ENCODE measurements at places on chromosomes 4 and X. TPM values are rescaled to one million over a fixed set of nuclear protein-coding genes. Genes with fewer than 3 reads are reported as not detected.

Gene RHOXF1
- not detected for total RNA-seq

Gene GLOD5
- not detected for total RNA-seq

GRCh38 chrX:19578956-19579355 is 63.6 kb upstream of the MAP3K15 start:
- H3K27me3 ChIP-seq = no peaks in the 10 kb centered on the region
- DNase-seq = no peak
- H3K4me1 ChIP-seq = no peaks in the 10 kb centered on the region
- H3K4me3 ChIP-seq = no peak overlapping the region
- H3K36me3 ChIP-seq = no peaks in the 10 kb centered on the region

DNA sequence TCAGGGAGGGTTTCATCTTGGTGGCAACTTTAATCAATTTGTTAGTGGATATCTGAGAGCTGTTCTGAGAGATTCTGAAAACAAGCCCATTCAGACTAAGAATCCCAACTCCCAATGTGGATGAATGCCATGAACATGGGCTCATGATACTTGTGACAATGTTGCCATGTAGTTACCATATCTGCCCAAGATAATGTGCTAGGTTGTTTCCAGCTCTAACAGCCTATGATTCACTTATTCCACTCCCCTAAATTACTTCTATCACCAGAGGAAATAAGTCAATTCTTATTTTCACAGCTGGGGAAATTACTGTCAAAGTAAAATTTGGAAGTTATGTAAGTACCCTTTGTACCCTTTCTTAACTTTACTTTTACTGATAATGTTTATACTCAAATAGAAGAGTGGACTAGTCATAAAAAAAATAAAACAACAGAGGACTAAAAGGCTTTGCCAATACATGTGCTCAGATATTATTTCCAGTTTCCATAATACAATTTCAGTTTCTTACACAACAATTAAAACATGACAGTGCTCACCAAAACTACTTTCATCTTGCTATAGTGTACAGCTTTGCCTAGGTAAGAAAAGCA is 1101.7 kb upstream of the INTU start:
- no peaks in the 10 kb centered on the region for H3K4me1 ChIP-seq
- H3K36me3 ChIP-seq = no peaks in the 10 kb centered on the region
- no peak for DNase-seq

- no peak overlapping the region for H3K27ac ChIP-seq
- no peak overlapping the region for H3K4me3 ChIP-seq
- peaks cover 65% of the 10 kb centered on the region for H3K4me1 ChIP-seq
- H3K27me3 ChIP-seq = no peaks in the 10 kb centered on the region
- no peak for DNase-seq
- no peaks in the 10 kb centered on the region for H3K36me3 ChIP-seq
Measured at GRCh38 chr4:184442314-184442635, 32.1 kb downstream of the IRF2 start.

Gene NLRP2B
- total RNA-seq = not detected

- no peaks in the 10 kb centered on the region for H3K4me1 ChIP-seq
- no peaks in the 10 kb centered on the region for H3K36me3 ChIP-seq
- no peaks in the 10 kb centered on the region for H3K27me3 ChIP-seq
- no peak for DNase-seq
- H3K4me3 ChIP-seq = no peak overlapping the region
Measured at GRCh38 chrX:120735966-120736365, 106.1 kb upstream of the C1GALT1C1 start.

Gene GC
- total RNA-seq = not detected

Gene FAT4
- total RNA-seq = 9.8 TPM

DNA sequence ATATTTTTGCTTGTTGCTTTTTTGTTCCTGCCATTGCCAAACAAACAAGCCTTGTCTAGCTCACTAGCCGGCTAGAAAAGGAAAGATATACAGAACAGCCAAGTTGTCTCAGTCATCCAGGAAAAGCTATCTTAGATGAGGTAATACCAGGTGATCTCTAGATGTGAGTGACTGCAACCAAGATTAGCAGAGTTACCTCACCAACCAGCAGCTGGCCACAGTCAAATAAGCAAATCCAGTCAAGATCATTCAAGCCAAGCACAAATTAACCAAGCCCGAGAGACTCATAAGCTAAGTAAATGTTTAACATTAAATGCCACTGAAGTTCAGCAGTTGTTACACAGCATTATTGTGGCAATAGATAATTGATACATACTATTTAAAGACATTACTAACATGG is 108.6 kb downstream of the CENPC start:
- no peaks in the 10 kb centered on the region for H3K36me3 ChIP-seq
- H3K4me1 ChIP-seq = no peaks in the 10 kb centered on the region
- H3K4me3 ChIP-seq = no peak overlapping the region
- no peak overlapping the region for H3K27ac ChIP-seq
- H3K27me3 ChIP-seq = no peaks in the 10 kb centered on the region
- DNase-seq = no peak

GRCh38 chr4:105461621-105462382 is 12.1 kb downstream of the PPA2 start:
- no peak overlapping the region for H3K4me3 ChIP-seq
- no peaks in the 10 kb centered on the region for H3K4me1 ChIP-seq
- H3K27ac ChIP-seq = no peak overlapping the region
- H3K36me3 ChIP-seq = no peaks in the 10 kb centered on the region
- no peak for DNase-seq

Gene TLR3
- total RNA-seq = 10.6 TPM

- DNase-seq = no peak
- no peaks in the 10 kb centered on the region for H3K36me3 ChIP-seq
- no peak overlapping the region for H3K4me3 ChIP-seq
- no peaks in the 10 kb centered on the region for H3K27me3 ChIP-seq
Measured at GRCh38 chrX:123422875-123423274, 238.8 kb downstream of the GRIA3 start.

Gene GUCY1A1
- total RNA-seq = 21.6 TPM

GRCh38 chr4:11218692-11219091 is 210.0 kb downstream of the HS3ST1 start:
- no peak overlapping the region for H3K4me3 ChIP-seq
- H3K36me3 ChIP-seq = no peaks in the 10 kb centered on the region
- no peak overlapping the region for H3K27ac ChIP-seq
- no peaks in the 10 kb centered on the region for H3K4me1 ChIP-seq

Gene PDGFRA
- 141 TPM for total RNA-seq

DNA sequence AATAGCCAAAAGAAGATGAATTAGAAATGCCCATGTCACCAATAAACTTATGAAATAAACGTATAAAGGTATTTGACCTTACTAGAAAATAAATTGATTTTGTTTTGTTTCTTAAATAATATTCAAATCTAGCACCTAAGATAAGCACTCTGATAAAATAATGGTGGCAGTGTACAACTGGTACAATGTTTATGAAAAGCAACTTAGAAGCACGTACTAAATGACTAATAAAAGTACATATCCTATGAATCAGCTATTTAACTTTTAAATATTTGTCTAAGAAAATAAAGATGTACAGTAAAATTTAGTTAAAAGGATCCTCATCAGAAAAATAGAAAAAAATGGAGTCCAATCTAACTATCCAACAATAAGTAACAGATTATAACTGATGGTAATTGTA is 6.7 kb downstream of the MANBA start:
- H3K27me3 ChIP-seq = no peaks in the 10 kb centered on the region
- peaks cover 3% of the 10 kb centered on the region for H3K4me1 ChIP-seq
- no peak overlapping the region for H3K4me3 ChIP-seq
- no peak for DNase-seq
- no peaks in the 10 kb centered on the region for H3K36me3 ChIP-seq

DNA sequence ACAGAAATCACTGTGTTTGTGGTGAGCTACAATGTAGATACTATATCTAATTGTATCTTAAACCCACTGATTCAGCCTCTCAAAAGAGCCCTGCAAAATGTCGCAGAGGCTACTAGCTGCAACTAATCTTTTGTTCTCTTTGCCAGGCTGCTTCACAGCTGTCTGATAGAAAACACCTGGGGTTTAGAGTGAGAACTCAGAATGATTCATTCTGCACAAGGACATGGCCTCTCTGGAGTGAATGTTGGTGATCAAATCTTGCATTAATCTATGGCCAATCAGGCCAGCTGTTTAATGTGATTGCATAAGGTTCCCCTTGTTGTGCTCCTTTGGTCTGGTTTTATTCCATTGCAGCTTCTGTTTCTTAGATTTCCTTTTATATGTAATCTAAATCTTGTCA is 100.3 kb downstream of the EMCN start:
- no peak overlapping the region for H3K4me3 ChIP-seq
- H3K36me3 ChIP-seq = no peaks in the 10 kb centered on the region
- DNase-seq = no peak
- no peak overlapping the region for H3K27ac ChIP-seq

Gene PAGE4
- not detected for total RNA-seq

Gene MGST2
- 78.3 TPM for total RNA-seq

- no peaks in the 10 kb centered on the region for H3K36me3 ChIP-seq
- H3K4me1 ChIP-seq = no peaks in the 10 kb centered on the region
- H3K27ac ChIP-seq = no peak overlapping the region
- H3K4me3 ChIP-seq = no peak overlapping the region
- DNase-seq = no peak
Measured at GRCh38 chr4:22635692-22636091, 57.0 kb upstream of the GBA3 start.

- no peak for DNase-seq
- H3K27me3 ChIP-seq = no peaks in the 10 kb centered on the region
- no peaks in the 10 kb centered on the region for H3K36me3 ChIP-seq
- H3K4me1 ChIP-seq = no peaks in the 10 kb centered on the region
- H3K4me3 ChIP-seq = no peak overlapping the region
- H3K27ac ChIP-seq = no peak overlapping the region
Measured at GRCh38 chr4:109754093-109754857, 24.4 kb upstream of the PLA2G12A start.

Gene HTN3
- total RNA-seq = not detected

Gene GDPD2
- not detected for total RNA-seq

Gene NRK
- 0.49 TPM for total RNA-seq

DNA sequence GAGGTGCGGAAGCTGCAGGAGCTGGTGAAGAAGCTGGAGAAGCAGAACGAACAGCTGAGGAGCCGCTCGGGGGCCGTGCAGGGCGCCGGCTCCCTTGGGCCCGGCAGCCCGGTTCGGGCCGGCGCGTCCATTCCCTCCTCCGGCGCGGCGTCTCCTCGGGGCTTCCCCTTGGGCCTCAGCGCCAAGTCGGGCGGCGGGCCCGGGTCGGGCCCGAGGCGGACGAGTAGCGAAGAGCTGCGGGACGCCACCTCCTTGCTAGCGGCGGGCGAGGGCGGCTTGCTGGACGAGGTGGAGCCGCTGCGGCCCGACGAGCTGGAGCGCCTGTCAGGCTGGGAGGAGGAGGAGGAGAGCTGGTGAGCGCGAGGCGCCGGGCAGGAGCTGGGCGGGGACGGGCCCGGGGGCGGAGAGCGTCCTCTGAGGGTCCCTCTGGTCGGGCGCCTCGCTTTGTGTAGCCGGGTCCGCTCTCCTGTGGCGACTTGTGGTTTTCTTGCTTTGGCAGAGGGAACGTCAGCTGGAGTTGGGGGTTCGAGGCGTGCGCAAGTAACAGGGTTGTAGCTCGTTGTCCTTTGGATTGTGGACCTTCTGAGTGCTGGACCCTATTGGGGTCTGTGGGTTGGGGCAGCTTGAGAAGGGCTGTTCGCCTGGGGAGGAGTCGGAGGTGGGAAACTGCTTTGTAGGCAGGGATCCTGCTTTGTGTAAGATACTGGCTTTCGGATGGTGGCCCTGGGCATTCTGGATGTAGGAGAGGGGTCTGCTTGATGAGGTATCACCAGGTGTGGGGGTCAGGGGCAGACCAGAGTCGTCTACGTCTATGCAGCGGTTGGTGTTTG is 662 bp downstream of the SLAIN2 start:
- no peak for DNase-seq
- peak overlapping the region; percentile 99 for H3K27ac ChIP-seq
- peaks cover 59% of the 10 kb centered on the region for H3K4me1 ChIP-seq
- H3K27me3 ChIP-seq = no peaks in the 10 kb centered on the region

Gene CT45A5
- not detected for total RNA-seq

- DNase-seq = no peak
- H3K36me3 ChIP-seq = no peaks in the 10 kb centered on the region
- H3K27me3 ChIP-seq = no peaks in the 10 kb centered on the region
- no peak overlapping the region for H3K27ac ChIP-seq
- H3K4me1 ChIP-seq = no peaks in the 10 kb centered on the region
Measured at GRCh38 chrX:31323658-31324057, 251.8 kb upstream of the FTHL17 start.

DNA sequence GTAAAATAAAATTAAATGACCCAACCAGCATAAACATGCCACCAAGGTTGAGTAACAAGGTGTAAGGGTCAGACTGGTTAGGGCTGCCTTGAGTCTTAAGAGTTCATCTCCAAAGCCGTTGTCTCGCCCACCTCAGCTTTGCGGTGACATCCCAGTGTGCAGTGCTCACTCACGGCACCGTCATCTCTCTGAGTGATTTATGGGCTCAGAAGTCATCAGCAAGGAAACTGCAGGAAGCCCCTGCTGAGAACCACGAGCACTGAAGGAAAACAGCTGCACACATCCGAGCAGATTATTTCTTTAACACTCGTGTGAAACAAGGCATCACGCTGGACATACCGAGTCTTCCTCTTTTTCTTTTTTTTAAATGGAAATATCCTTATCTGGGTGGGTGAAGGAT is 411.1 kb downstream of the TRIML1 start:
- no peak overlapping the region for H3K4me3 ChIP-seq
- H3K27ac ChIP-seq = no peak overlapping the region

GRCh38 chr4:86334020-86334750 is 25.7 kb downstream of the MAPK10 start:
- peaks cover 26% of the 10 kb centered on the region for H3K4me1 ChIP-seq
- H3K27me3 ChIP-seq = no peaks in the 10 kb centered on the region
- no peaks in the 10 kb centered on the region for H3K36me3 ChIP-seq
- H3K27ac ChIP-seq = no peak overlapping the region
- no peak overlapping the region for H3K4me3 ChIP-seq

GRCh38 chrX:118484216-118484903 is 11.3 kb upstream of the DOCK11 start:
- DNase-seq = no peak
- no peak overlapping the region for H3K27ac ChIP-seq
- no peaks in the 10 kb centered on the region for H3K27me3 ChIP-seq
- H3K4me3 ChIP-seq = no peak overlapping the region
